Lung microvascular endothelial cell (primary cell): ENCODE measurements at places on chromosomes 13 and 19. TPM values are rescaled to one million over a fixed set of nuclear protein-coding genes. Genes with fewer than 3 reads are reported as not detected.

The CEACAM8 gene
- not detected in 2 replicates for total RNA-seq

The EHD2 gene
- total RNA-seq: 76.3 and 90.7 TPM in 2 replicates

The SHC2 gene
- total RNA-seq: 4.4 and 28.4 TPM in 2 replicates

The ZNF544 gene
- total RNA-seq: 41.4 and 58.5 TPM in 2 replicates

The AMER2 gene
- not detected in 2 replicates for total RNA-seq

The ADAMTSL5 gene
- total RNA-seq: not detected in 2 replicates

The ZNF154 gene
- total RNA-seq: under 0.01 and 0.99 TPM in 2 replicates

The ZNF560 gene
- under 0.01 TPM in 2 replicates for total RNA-seq

The CDX2 gene
- not detected in 2 replicates for total RNA-seq

The TMEM259 gene
- total RNA-seq: 29.4 and 43.8 TPM in 2 replicates

The AXL gene
- total RNA-seq: 2.6 and 27.0 TPM in 2 replicates

The SERPINE3 gene
- total RNA-seq: not detected in 2 replicates

The ZSCAN5B gene
- total RNA-seq: not detected in 2 replicates

The ZNF681 gene
- 0.65 and 1.8 TPM in 2 replicates for total RNA-seq

The UNC13A gene
- under 0.01 TPM in 2 replicates for total RNA-seq

The SBSN gene
- total RNA-seq: not detected in 2 replicates

The CD70 gene
- total RNA-seq: 0.22 TPM in 1 of 2 replicates, not detected in the other

The KATNAL1 gene
- total RNA-seq: 10.2 and 12.1 TPM in 2 replicates

The ZNF418 gene
- 1.7 and 6.2 TPM in 2 replicates for total RNA-seq

The TMEM59L gene
- not detected in 2 replicates for total RNA-seq

The PRSS57 gene
- total RNA-seq: not detected in 2 replicates

The ZNF234 gene
- 5.0 and 9.7 TPM in 2 replicates for total RNA-seq

The GPR4 gene
- 1.1 and 1.6 TPM in 2 replicates for total RNA-seq

The ILF3 gene
- 57.7 and 71.3 TPM in 2 replicates for total RNA-seq

The MPV17L2 gene
- 6.3 and 8.1 TPM in 2 replicates for total RNA-seq

The ZNF433 gene
- 2.0 TPM in 2 replicates for total RNA-seq

The ZNF841 gene
- 6.1 and 12.9 TPM in 2 replicates for total RNA-seq

The CLIP3 gene
- total RNA-seq: 2.6 and 2.8 TPM in 2 replicates

The LRRC25 gene
- total RNA-seq: not detected in 2 replicates

The SELENOV gene
- not detected in 2 replicates for total RNA-seq

The NDUFA11 gene
- 219 and 282 TPM in 2 replicates for total RNA-seq

The DOCK6 gene
- 46.0 and 46.4 TPM in 2 replicates for total RNA-seq

The WDR87 gene
- not detected in 2 replicates for total RNA-seq

The CGB2 gene
- total RNA-seq: not detected in 2 replicates

The NEK5 gene
- under 0.01 and 0.20 TPM in 2 replicates for total RNA-seq

The ZNF628 gene
- 0.65 and 0.79 TPM in 2 replicates for total RNA-seq

The ISYNA1 gene
- 26.0 and 33.6 TPM in 2 replicates for total RNA-seq

The LHB gene
- total RNA-seq: not detected in 2 replicates

The GNG8 gene
- not detected in 2 replicates for total RNA-seq

The LGALS14 gene
- total RNA-seq: not detected in 2 replicates
